T-cell (primary cell): ENCODE measurements at places on chromosomes 12 and 14. TPM values are rescaled to one million over a fixed set of nuclear protein-coding genes. Genes with fewer than 3 reads are reported as not detected.

The FOXM1 gene
- 1.1 TPM for total RNA-seq

The SRGAP1 gene
- 0.38 TPM for total RNA-seq

The TFCP2 gene
- total RNA-seq: 26.8 TPM

The BLTP3B gene
- total RNA-seq: 17.3 TPM

The CLEC4D gene
- total RNA-seq: not detected

The DPF3 gene
- total RNA-seq: 0.86 TPM

The RNASE7 gene
- not detected for total RNA-seq

The IGFBP6 gene
- total RNA-seq: 0.67 TPM

The ANKRD33 gene
- total RNA-seq: not detected

The SLCO1B1 gene
- total RNA-seq: not detected

The TTC9 gene
- total RNA-seq: 17.8 TPM

The KRT85 gene
- not detected for total RNA-seq

The PMCH gene
- not detected for total RNA-seq

The ORMDL2 gene
- total RNA-seq: 46.8 TPM

The GSG1 gene
- not detected for total RNA-seq

The FAM90A1 gene
- not detected for total RNA-seq

The ABCD2 gene
- 10.9 TPM for total RNA-seq

The RASSF9 gene
- not detected for total RNA-seq

The INHBE gene
- 0.09 TPM for total RNA-seq

The DDN gene
- total RNA-seq: 0.10 TPM

The POU6F1 gene
- total RNA-seq: 36.7 TPM

The AQP6 gene
- not detected for total RNA-seq

The RNASE2 gene
- not detected for total RNA-seq

The CCDC92 gene
- 44.8 TPM for total RNA-seq

The CSRP2 gene
- total RNA-seq: 0.19 TPM

The XPOT gene
- total RNA-seq: 58.8 TPM

The GOLT1B gene
- total RNA-seq: 35.6 TPM

The BRMS1L gene
- 7.7 TPM for total RNA-seq

The DHRS1 gene
- total RNA-seq: 35.3 TPM

The TAS2R9 gene
- total RNA-seq: not detected
